Transverse colon (tissue), 4 donors: ENCODE measurements at places on chromosomes 4 and X.

DNA sequence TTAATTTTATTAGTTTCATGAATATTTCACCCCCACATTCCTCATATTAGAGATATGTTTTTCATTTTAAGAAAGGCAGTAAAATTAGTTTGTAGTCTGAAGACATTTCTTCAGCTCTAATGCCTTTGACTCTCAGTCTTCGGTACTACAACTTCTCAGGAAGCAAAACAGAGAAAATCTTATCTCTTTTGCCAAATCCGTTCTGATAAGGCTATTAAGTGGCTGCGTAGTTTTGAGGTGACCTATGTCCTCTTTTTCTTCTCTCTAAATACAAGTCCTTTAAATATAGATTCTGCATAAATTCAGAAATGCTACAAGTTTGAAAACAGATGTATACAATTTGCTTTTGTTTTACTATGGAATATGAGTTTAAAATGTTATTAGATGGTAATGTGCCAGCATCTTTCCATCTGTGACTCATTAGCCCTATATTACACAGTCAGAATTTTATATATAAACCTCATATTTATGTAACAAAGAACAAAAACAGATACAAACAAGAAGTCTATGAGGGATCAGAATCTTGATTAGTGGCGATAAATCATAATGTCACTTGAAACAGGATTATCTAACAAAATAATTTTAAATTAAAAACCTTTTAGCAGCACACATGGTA is 181.2 kb upstream of the ETNPPL start:
- DNase-seq, result no peak

DNA sequence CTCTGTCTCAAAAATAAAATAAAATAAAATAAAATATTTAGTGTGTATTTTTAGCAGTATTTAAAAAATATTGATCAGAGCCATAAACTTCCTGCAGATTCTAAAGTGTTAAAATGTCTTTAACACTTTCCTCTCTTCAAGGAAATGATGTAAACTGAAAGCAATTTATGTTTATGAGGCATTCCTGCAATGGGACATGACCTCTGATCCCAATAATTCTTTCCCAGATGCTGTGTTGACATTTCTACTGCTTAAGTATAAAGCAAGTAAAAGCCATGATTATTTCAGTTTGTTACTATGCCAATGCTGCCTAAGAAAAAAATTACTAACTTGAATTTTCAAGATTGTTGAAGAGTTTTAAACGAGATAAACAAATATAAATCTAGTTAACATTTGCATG is 29.0 kb downstream of the COQ2 start:
- DNase-seq, result no peak

DNA sequence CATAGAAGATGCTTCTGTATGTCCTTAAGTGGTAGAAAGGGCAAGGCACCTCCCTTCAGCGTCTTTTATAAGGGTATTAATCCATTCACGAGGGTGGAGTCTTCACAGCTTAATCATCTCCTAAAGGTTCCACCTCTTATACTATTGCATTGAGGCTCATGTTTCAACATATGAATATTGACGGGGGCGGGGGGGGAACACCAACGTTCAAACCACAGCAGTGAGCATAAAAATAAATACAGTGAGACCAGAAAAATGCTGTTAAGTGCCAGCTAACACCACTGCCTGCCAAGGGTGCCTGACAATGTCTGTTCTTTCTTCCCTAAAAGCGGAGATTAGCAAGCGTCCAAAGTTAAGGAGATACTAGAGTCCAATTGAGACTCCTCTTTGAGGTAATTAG is 323.3 kb downstream of the STK32B start:
- DNase-seq, result no peak

- no peak for DNase-seq
Observed at GRCh38 chr4:40840255-40840984, 90.7 kb downstream of the NSUN7 start.

GRCh38 chr4:141241986-141242385 is 21.3 kb downstream of the ZNF330 start:
- DNase-seq, result no peak

DNA sequence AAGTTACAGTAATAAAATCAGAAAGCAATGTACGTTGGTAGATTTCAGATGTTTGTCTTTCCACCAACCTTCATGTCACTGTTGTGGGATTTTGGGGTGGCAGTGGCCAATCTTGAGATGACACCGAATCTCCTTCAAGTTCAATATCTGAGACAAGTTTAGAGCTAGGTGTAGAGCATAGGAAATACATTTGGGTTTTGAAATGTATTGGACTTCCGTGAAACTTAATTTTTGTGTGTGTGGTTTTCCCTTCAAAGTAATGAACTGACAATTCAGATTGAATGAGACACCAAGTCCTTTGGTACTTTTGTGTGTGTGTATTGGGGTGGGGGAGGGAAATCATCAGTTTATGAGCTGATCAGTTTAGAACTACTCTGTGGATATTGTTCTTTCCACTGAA is 1.8 kb downstream of the WDR44 start:
- DNase-seq, result no peak

GRCh38 chrX:136714626-136715599 is 65.8 kb downstream of the ARHGEF6 start:
- no peak for DNase-seq

DNA sequence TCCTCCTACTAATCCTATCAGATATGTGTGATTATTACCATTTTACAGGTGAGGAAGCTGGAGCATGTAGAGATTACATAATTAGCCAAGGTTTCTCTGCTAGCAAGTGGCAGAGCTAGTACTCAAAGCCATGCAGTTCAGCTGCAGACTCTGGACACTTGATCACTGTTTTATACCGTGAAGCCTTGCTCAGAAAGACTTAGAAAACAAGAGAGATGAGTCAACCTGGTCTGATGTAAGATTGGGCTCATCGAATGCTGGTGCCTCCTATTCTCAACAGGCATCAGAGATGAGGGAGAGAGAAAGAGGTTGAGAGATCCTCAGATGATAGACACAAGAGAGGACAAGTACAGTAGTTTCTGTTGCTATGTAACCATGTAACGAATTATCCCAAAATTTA is 19.0 kb upstream of the PDE5A start:
- no peak for DNase-seq

- no peak for DNase-seq
Observed at GRCh38 chr4:147039976-147040575, 94.4 kb upstream of the TTC29 start.

DNA sequence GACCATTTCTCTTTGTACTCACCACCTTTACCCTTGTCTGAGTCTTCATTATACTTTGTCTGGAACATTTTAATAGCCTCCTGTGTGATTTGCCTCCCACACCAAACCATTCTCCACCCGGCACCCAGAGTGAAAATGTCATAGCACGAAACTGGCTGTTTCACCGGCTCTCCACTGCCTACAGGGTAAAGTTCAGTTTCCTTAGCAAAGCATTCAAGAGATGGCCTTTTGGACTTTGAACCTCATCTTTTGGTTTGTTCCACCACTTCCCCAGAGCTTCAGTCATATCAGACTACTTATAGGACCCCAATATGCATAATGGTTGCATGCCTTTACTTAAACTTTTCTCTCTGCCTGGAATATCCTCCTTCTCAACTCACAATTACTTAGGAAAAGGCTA is 38.3 kb downstream of the RAP2C start:
- DNase-seq, result no peak

DNA sequence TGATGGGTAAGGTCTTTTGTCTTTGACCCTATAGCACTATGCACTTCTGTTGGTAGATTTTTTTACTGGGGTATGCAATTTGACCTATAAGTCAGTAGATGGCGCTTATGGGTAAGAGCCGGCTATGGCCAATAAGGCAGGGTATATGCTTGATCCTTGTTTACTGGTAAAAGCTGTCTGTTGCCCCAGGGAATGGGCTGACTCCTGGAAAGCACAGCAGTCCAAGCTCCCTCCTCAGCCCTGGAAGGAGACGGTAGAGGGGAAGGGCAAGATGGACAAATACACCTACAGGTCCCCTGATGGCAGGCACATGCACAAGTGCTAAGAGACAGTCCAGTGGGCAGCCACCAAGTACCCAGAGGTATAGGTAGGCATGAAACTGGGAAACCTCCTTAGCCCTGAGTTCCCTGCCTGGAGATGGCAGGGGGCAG is 63.7 kb downstream of the ADAMTS3 start:
- no peak for DNase-seq

DNA sequence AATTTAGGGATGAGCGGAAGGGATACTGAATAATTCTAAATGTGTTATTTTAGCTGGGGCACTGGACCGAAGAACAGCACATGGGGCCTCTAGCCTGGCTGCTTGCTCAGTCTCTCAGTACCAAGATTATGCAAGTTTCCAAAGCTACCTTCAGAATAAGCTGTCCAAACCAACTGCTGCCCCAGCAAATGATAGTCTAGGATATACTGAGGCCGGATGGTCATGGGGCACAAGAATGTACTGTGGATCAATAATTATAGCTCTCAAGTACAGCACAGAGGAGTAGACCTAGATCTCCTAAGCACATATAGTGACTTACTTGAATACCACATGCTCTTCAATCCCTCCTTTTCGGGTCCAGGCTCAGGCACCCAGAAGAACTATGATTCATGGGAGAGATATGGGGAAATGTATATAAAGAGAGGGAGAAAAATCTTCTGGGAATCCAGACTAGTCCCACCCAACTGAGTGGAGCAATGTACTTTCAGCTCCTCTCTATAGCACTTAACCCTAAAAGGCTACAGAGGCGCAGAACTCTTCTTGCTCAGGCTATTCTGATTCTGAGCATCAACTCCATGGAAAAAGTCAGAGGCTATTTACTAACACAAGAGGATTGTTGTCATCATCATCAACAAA is 160.3 kb upstream of the GPC4 start:
- DNase-seq, result no peak

GRCh38 chr4:183637461-183637860 is 21.5 kb downstream of the RWDD4 start:
- no peak for DNase-seq

DNA sequence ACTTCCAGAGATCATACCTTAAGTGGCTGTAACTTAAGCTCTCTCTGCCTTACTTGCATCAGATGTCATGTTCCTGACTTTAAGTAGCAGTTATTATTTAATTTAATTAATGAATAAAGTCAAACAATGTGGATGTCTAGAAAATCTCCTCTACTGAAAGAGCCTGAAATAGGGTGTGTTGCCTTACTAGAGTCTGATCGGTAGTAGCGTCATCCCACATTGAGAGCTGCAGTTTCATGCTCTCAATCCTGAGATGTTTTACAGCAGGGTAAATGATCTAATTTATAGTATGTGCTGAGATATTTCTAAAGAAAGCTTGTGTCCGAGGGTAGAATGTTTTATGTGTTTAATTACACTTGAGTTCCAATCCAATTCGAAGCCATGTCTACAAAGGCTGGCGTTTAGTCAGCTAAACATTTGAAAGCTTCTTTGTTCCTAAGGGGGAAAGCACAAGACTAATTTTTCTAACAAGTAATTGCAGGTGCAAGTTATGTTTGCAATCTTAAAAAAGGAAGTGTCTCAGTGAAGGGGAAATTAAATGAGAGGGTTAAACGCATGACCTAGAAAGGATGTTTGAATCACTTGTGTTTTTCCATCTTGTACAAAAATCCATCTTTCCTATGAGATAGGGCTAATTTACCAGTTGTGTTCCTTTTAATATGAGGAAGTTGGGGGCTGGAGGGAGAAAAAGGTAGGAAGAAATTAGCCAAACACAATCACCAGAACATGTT is 391.0 kb upstream of the MAGEB2 start:
- DNase-seq, result no peak
